Activated CD4-positive, CD25-positive, alpha-beta regulatory T cell (primary cell): ENCODE measurements at places on chromosomes 12 and 14.

DNA sequence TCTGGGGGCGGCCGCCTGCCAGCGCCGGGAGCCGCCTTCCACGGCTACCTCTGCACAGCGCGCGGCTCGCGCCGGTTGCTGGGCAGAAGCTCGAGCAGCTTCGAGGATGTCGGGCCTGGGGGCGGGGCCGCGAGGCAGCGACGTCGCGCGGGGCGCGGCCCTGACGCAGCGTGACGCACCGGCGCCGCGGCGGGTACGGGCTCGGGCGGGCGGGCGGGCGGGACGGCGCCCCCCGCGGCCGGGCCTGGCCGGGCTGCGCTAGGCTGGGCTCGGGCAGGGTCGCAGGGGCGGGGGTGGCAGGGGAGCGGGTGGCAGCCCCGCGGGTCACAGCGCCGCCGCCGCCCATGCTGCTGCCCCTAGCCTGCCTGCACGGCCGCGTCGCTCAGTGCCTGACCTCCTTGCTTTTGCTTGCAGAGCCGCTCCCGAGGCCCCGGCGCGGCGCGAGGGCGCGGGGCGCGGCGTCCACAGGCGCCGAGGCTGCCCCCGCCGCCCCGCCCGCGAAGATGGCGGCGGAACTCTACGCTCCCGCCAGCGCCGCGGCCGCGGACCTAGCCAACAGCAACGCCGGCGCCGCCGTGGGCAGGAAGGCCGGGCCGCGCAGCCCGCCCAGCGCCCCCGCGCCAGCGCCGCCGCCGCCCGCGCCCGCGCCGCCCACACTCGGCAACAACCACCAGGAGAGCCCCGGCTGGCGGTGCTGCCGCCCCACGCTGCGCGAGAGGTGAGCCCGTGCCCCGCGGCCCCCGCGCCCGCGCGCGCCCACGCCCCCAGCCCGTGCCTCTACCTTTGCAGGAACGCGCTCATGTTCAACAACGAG is at the start of gene BTBD6:
Gene BTBD6, plus strand, starts transcription at position 166 of the 814 bp plus-strand sequence. Its CDS starts 179 bp downstream, at position 345.
- DNase-seq: peak; percentile 71

- no peak for DNase-seq
Observed at GRCh38 chr14:100214770-100215083, 24.2 kb upstream of the YY1 start.

DNA sequence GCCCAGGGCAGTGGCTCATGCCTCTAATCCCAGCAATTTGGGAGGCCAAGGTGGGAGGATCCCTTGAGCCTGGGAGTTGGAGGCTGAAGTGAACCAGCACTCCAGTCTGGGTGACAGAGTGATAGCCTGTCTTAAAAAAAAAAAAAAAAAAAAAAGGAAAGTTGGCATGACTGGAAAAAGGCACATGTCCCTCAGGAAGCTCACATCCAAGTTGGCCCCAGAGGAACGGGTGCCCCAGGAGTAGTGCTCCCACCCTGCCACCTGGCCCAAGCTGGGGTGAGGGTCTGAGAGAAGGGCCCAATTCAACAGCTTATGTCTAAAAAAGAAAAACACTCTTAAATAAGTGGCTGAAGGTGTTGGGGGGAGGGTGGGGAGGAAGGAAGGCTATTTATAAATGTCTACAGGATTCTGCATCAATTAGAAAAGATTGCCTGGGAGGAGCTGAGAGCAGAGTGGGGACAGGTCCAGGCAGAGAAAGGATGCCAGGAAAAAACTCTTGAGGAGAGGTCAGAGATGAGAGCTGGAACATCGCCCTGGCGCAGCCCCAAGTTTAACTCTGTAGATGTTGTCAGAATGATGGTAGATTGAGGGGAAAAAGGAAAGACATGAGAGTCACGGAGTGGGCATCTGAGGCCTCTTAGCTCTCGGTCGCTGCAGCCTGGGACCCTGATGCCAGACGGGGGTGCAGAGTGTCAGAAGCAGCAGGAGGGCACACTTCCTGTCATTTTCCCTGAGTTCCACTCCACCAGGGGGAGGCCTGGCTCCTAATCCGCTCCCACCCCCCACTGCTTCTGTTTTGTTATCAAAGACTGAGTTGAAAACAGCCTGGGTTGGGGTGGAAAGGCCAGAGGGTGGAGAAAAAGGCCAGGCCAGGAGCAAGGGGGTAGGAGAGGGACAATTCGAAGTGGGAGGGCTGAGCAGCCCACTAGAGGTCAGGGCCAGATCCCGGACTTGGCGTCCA is 7.3 kb downstream of the SPRYD3 start:
- DNase-seq: no peak

DNA sequence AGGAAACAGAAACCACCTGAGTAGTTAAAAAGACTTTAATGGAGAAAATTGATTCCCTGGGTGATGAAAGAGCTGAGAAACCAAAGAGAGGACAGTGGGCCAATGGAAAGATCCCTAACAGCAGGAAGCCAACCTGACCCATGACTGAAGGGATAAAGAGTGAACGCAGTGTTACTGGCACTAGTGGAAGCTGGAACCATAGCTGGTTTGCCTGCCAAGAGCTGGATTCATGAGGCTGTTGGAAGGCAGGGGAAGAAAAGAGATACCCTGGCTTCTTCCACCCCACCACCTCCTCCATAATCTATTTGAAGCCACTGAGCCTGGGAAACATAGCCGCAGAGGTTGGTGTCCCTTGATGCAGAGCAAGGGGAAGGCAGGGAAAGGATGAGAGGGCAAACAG is 125.5 kb upstream of the PRKD1 start:
- DNase-seq: no peak

DNA sequence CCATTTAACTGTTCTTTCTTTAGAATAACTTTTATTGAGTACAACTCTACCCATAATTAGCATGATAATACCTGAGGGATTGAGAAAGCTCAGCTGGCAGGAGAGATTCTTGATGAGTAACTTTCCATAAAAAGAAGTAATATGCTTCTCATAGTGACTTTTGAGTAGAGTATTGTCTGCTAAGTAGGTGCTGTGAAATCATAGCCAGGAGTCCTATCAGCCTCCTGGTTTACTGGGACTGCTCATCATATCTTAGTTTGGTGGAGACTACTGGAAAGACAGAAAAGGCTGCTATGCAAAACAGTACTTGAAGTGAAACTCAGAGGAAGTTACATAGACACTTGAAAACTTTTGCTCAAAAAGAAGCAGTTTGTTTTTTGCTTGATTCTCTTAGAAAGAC is 113.3 kb upstream of the ATP2B1 start:
- no peak for DNase-seq

DNA sequence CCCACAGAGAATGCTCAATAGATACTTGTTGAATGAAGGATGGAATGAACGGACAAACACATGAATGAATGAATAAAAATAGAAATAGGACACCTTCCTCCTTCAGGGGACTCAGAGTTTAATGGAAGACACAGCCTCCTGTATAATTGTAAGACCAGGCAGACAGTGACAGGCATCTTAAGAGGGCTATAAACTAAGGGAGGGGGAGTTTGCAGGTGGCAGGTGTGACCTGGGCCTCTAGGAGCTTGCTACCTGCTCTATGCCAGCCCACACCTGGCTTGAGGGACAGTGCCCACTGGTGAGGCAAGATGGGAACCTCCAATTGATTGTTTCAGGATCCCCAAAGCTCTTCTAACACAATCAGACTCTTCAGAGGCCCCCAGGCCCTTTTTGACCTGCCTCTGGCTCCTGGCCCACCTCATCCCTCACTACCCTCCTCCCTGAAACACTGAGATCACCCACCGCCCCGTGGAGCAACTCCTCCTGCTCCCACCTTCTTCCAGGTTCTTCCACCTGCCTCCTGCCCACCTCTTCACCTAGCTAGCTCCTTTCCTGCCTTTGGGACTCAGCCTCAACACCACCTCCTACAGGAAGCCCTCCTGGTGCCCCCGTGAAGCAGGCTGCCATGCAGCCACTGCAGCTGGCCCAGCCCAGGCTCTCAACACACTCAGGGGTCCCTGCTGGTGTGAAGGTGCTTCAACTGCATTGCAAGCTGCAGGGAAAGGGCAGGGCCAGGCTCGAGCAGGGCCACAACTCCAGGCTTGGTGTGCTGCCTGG is 9.4 kb downstream of the SERPINA3 start:
- no peak for DNase-seq

DNA sequence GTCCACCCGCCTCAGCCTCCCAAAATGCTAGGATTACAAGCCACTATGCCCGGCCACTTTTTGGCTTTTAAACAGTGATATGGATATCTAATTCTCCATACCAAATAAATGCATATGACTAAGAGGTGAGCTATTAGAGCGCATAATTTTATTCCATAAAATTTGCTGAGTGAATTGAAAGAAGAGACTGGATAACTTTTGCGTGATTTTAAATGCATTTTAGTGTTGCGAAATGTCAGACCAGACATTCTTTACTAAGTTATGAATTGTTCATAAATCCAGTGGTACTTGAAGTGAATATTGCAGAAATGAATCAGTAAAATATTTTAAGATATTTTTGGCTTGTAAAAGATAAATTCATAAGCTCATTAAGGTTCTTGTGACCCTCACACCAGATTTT is 50.9 kb upstream of the DIP2B start:
- no peak for DNase-seq

- DNase-seq: no peak
Observed at GRCh38 chr14:20606190-20606901, 15.2 kb upstream of the RNASE12 start.

- DNase-seq: no peak
Observed at GRCh38 chr14:20631880-20632389, 9.6 kb downstream of the OR6S1 start.
